ENCODE measurements at places on chromosomes 3 and 15.

- DNase-seq: no peak
Measured at GRCh38 chr15:60091157-60091556, 87.0 kb downstream of the FOXB1 start.

GRCh38 chr15:86375733-86376280 lies 296.1 kb downstream of the AGBL1 start:
- DNase-seq: no peak

- no peak for DNase-seq
Measured at GRCh38 chr15:25534293-25534692, 95.5 kb upstream of the UBE3A start.

GRCh38 chr15:45641374-45641781 lies 6.5 kb downstream of the SQOR start:
- DNase-seq: no peak

GRCh38 chr3:58880182-58880581 lies 169.6 kb downstream of the CFAP20DC start:
- DNase-seq: no peak

DNA sequence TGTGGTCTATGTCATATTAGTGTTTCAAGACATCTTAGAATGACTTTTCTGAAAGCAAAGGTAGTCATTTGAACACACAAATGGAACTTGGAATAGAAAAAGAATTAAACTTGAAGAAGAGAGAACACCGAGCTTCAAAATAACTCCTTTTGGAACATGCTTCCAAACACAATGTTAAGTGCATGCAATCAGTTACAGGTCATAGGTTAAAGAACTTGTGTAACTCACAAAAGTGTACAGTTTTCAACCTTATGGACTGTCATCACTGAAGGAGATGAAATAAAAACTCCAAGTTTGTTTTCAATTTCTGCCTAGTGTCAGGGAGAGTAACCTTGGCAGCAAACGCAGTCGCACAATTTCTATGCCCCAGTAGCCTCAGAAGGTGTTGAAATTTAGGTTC lies 192.9 kb upstream of the NECTIN3 start:
- no peak for DNase-seq

DNA sequence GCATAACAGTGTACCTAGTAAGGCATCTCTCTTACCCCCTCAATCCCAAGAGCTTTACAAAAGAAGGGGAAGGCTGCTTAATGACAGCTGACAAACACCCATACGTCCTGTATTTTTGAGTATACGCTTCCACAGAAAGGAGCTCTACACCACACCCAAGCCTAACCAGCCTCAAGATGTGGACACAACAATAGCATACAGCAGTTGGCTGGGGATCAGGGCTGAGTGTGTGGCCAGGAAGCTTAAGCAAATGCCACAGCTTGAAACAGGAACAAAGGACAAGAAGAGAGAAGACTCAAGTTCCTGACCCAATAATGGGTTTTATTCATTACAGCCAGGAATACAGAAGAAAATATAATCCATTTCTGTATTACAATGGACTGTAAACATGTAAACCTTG lies 6.9 kb downstream of the HEXA start:
- no peak for DNase-seq

GRCh38 chr15:34223904-34224596 lies 766 bp upstream of the EMC4 start:
- no peak for DNase-seq

- DNase-seq: no peak
Measured at GRCh38 chr15:52206446-52206845, 15.3 kb upstream of the GNB5 start.

- no peak for DNase-seq
Measured at GRCh38 chr3:45355351-45355750, 33.0 kb upstream of the LARS2 start.

GRCh38 chr15:94470492-94470891 lies 239.1 kb downstream of the MCTP2 start:
- DNase-seq: no peak

DNA sequence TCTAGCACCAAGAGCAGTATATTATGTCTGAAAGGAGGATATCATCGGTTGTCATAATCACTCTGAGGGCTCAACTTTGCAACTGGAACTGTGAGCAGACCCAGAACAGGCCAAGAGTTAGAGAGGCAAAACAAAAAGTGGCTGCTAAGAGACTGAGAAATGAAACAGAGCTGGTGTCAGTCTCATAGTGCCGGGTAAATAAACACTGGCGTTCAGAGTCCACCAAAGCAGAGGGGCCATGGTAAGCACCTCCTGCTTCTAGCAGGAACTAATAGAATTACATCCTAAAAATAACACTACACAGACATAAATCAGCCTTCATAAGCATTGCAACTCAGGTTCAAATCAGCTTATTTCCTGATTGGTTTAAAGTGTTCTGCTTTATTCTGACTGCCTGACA lies 10.3 kb upstream of the IL12A start:
- DNase-seq: no peak

- DNase-seq: no peak
Measured at GRCh38 chr3:64760258-64760657, 72.5 kb upstream of the ADAMTS9 start.

GRCh38 chr3:51705276-51706020 lies 1.4 kb upstream of the GRM2 start:
- no peak for DNase-seq

DNA sequence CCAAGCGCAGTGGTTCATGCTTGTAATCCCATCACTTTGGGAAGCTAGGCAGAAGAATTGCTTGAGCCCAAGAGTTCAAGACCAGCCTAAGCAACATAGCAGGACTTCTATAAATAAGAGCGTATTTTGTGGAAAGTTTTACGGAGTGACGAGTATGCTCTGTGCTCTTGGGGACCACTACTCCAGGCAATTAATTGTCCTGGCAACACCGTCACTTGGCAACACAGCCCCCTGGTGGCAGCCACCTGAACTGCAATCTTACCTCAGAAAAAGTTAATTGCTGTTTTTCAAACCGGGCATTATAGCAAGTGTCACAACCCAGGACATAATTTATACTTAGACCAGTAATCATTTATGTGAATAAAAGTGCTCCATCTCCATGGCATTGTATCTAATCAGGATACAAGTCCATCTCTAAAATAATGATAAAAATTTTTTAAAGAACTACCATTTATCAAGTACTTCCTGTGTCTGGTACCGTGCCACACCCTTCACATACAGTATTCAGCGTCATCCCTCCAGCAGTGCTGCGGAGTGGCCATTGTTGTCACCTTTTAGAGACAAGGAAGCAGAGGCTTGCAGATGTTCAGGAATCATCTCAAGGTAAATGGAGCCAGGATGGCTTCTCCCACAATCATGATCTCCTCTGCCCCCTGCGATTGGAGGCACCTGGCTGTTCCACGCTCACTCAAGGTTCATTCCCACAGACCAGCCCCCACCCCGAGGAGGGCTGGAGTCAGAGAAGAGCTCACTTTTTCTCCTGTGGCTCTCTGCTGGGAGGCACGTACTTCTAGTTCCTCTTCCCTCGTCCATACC lies 34.5 kb downstream of the PLA2G4D start:
- peak; percentile 63 for DNase-seq

- no peak for DNase-seq
Measured at GRCh38 chr3:126118591-126118990, 34.7 kb upstream of the SLC41A3 start.

DNA sequence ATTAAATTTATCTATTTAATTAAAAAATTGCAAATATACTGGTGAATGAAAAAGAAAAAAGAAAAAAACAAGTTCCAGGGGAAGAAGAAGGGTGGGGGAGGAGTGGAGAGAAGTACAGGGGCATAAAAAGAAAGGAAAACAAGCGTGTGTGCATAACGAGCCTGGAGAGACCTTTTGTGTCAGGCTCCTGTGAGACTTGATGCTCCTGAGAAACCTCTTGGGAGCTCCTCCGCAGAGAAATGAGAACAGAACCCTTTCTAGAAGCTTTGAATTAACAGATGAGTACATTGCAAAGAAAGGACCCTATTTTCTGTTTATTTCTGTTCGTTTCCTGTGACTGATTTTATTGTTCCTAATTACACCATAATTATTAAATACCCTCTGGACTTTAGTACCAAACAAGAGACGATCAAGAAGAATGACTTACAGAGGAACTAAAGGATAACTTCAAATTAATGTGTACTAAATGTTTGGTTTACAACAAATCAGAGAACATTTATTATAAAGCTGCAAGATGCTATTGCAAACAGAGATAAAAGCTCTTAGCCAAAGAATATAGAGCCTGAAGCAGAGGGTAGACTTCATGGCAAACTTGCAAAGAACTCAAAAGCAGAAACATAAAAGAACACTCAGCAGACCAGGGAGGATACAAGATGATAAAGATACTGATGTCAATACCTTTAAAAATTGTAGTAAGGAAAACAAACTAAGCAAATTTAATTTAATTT lies 74.7 kb downstream of the DPPA2 start:
- no peak for DNase-seq

DNA sequence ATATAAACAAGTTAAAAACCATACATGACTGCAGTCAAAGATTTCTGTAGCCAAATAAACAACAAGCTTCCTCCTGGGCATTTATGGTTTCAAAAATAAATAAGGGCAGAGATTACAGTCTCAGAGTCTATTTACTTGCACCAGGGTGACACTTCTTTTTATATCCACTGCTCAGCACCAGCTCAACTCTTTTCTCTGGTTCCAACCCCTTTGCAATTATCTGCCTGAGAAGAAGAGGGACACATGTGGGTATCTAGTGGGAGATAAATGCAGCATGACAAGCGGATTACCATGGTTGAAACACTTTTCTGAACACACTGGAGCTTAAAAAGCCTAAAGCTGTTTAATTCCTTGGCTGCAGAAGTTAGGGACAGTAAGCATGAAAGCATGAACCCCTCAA lies 311.5 kb downstream of the CNTN3 start:
- no peak for DNase-seq

DNA sequence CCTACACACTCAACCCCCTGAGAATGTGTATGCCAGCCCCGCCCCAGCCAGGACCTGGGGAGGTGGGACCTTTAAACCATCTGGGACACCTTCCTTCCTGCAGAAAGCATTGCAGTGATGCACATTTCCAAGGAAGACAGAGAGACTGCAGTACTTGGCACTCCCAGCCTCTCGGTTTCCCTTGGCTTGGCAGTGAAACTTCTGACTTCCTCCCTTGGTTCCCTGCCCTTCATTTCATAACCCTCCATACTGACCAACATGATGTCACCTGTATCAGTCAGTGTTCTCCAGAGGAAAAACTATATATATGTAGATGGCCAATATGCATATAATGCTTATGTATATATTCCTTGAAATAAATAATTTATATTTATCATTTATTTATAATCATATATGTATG lies 103.2 kb downstream of the SST start:
- no peak for DNase-seq

Measured in stimulated activated CD4-positive, alpha-beta T cell treated with anti-CD3 and anti-CD28 coated beads, TNF-alpha, amount 100 ng/mL, for 4 hours (primary cell).